ENCODE measurements at places on chromosomes 7 and 10.

DNA sequence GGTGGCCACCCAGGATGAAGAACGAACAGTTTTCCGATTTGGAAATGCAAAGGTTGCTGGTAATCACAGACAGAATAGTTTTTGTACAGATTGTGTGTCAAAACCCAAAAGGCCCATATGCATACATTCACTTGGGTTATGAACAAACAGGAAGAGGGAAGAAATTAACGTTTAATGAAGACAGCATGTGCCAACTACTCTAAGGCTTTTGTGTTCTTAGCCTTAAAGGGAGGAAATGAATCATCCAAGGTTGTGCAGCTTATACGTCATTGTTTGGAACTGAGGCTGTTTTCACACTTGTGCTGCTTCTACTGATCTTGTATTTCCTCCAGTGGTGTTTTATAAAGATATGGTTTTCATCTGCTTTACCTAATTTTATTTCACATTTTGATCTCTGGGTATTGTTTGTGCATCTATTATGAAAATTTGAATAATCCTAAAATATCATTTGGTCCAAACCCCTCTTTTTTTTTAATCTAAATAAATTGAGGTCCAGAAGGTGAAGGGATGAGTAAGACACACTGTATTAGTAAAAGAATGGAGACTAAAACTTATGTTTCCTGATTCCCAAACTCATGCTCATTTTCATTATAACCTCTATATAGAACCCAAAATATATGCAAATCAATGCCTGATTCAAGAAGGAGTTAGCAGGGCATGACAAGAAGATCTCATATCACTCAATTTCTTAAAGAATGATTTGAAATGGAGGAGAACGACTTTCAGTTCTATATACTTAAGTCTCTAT lies 373.1 kb downstream of the THSD7A start:
- no peak for DNase-seq

DNA sequence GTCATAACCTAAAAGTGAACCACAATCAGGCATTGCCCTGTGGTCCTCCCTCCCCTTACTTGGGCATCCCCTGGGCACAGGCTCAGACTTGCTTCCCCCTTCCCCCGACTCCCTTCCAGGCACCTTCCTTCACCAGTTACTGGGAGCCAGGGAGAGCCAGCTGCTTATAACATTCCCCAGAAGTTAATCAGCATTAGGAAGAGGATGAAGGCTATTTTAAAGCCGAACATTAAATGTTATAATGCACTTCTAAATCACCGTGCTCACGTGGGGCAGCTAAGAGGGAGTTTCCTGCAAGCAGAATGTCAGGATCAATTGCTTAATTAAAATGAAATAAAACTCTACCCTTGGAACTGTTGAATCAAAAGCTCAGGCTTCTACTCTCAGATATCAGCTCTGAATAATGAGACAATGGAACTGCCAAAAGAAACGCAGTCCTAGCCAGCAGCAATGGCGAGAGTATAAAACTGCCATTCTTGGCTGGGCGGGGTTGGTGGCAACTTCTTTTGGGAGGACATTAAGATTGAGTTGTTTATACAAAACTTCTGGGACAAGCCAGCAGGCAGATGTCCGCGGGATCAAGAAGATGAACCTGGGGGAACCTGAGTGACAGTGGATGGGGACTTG lies 169.5 kb downstream of the FANK1 start:
- DNase-seq, result no peak

GRCh38 chr7:83751217-83751616 lies 102.3 kb upstream of the SEMA3E start:
- DNase-seq, result no peak

- DNase-seq, result no peak
Observed at GRCh38 chr7:29859104-29859503, 52.8 kb downstream of the WIPF3 start.

DNA sequence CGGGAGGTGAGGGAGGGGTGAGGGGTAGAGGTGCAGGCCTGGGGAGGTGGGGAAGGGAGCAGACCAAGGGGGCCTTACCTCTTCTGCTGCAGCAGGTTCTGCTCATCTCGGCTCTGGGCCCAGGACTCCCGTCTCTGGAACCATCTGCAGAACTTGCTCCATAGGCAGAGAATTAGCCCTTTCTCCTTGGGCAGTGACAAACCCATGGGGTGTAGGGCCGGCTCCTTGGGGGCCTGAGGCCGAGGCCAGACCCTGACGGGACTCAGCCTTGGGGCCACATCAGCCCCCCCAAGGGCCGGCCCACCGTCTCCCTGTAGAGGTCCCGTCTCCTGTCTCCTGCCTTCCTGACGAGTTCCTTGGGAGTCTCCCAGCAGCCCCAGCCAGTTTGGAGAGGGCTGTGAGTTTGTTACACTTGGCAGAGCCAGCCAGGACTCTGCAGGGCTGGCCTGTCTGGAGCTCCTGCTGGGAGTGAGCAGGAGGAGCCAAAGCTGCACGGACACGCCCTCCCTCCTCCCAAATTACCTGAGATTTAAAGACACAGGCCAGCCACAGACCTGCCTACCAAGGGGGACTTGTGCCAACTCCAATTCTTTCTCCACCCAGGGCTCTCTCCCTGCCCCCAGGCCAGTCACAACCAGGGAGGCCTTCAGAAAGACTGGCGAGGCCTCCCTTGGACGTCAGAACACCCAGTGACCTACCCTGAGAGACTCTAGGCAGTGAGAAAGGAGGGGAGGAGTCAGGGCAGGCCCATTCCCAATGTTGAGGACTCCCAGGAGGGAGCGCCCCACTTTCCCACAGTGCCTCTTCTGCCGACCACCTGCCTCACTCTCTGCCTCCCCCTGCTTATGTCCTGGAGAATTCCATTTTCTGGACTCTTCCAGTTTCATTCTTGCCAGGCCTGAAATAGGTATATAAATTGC lies at the start of gene TRPV6:
TRPV6 (minus strand) TSS at position 435 of the 920 bp plus-strand sequence.
- no peak for DNase-seq

- no peak for DNase-seq
Observed at GRCh38 chr10:12564173-12564572, 214.8 kb downstream of the CAMK1D start.

DNA sequence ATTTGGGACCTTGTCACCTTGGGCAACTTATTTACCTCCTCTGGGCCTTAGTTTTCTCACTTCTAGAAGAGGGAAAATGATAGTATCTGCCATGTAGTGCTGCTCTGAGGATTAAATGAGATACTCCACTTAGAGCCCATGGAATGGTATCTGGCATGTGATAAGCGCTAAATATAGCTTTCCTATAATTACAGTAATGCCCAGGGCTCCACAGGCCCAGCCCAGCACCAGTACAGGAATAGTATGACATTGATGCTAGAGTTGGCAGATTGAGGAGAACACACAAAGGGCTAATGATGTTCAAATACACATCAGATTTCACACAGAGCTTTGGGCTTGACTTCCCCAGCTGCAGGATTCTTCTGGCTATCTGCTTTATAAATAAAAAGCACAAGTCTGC lies 34.9 kb downstream of the FAS start:
- DNase-seq, result no peak

DNA sequence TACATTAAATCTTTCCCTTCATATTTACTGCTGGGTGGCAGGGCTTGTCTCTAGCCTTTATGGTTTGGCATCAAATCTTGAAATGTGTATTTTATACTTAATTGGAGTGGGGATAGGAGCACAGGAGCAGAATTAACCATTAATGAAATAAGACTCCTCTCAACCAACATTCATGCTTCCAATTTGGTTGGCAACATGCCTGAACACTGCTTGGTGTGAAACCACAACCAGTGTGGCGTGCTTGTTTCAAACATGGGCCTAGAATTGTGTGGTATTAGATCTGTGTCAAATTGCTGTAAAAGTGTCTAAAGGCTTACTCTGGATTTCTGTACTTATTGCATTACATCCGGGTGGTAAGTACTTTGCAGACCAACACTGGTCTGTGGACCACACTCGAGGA lies 25.1 kb upstream of the VPS41 start:
- no peak for DNase-seq

DNA sequence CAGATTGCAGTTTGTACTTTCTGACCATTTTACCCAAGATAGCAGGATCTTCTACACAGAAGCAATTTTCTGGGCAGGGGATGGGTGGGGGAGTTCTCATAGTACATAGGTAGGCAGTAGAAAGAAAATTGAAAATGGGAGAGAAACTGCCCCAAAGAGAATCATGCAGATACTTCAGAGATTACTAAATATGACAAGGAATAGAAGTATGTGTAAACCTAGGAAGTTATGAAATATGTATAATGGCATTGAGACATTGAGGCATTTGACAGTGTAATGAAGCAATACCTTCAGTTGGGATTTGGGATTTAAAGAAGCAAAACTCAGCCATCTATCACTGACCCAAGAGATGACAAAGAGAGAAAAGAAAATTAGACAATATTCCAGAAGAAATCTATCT lies 233.0 kb downstream of the PTN start:
- no peak for DNase-seq
